ENCODE measurements at places on chromosomes 16 and 17.

DNA sequence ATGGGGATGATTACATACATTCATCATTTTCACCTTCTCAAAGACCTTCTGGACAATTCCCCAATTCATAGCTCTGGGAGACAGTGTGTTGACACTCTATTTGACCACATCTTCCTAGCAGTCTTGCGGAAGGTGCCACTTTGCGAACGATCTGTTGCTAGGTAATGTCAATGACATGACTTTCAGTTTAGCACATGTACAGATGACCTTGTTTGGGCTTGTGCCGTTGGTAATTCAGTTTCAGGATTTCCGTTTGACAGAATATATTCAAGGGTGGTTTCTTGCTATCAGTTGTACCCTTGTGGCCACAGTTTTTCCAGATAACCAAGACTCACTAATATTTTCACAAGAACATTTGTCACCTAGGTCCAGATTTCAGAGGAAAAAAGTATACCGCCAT is 478.2 kb downstream of the WWOX start:
- DNase-seq, result no peak

- DNase-seq, result no peak
Measured at GRCh38 chr17:13273806-13274205, 256.0 kb upstream of the ELAC2 start.

DNA sequence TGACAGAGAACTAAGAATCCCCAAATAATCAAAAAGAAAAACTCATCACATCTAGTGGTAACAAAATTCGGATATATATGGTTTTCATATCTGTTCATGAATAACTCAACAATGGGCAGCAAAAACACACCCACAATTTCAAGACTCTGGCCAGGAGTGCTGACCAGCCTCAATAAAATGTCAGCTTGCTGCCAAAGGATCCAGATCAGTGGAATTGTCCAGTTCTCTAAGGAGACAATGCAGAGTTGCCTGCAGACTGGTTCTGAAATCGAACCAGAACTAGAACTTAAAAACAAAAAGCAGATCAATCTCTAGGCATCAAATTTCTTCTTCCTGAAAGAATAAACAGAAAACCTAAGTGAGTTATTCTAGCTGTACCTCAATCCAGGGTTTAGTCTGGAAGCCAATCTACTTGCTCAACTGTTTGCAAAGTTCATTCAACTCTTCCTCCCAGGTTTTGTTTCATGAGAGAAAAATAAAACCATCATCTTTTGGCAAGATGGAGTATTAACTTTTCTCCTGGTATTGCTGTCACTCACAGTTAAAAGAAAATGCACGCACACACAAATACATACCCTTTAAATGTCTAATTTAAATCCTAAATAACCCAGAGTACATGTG is 61.0 kb downstream of the CFDP1 start:
- DNase-seq, result no peak

DNA sequence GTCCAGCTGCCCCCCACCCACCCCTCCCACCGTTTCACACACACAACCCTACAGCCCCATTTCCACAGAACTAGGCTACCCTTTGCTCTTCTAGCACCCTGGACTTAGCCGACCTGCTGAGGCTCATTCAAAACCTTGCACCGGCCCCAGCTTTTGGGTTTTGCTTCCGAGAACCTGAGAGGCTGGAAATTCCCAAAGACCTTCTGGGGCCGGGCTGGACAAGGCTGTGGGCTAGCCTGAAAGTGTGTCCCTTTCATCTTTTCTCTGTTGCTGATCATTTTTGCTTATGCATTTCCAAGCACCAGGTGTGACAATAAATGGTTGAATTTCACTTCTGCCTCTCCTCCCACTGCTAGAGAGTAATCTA is 139.0 kb downstream of the DNAH9 start:
- no peak for DNase-seq

- DNase-seq, result no peak
Measured at GRCh38 chr17:15036238-15036637, 228.9 kb downstream of the PMP22 start.

GRCh38 chr17:41315814-41316445 is 420 bp upstream of the KRTAP17-1 start:
- DNase-seq, result no peak

- DNase-seq, result no peak
Measured at GRCh38 chr17:39719563-39720355, 10.6 kb downstream of the MIEN1 start.
